ENCODE measurements at places on chromosomes 1 and 21.

DNA sequence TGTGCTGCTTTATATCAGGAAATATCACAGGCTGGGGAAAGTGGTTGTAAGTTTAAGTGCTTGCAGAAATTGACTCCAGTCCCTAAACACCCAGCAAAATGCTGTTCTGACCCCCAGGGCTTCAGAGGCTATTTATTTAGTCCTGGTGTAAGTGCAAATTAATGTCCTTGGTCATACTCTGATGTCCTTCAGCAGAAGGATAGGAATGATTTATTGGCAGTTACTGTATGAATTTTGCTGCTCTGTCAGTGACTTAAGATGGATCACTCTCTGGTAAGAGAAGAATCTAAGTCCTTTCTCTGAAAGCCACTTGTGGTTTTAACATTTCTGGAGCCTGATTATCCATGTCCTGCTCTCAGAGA is 21.9 kb downstream of the FAM20B start:
- DNase-seq, result no peak

GRCh38 chr1:184616504-184616903 is 138.2 kb downstream of the EDEM3 start:
- DNase-seq, result no peak

DNA sequence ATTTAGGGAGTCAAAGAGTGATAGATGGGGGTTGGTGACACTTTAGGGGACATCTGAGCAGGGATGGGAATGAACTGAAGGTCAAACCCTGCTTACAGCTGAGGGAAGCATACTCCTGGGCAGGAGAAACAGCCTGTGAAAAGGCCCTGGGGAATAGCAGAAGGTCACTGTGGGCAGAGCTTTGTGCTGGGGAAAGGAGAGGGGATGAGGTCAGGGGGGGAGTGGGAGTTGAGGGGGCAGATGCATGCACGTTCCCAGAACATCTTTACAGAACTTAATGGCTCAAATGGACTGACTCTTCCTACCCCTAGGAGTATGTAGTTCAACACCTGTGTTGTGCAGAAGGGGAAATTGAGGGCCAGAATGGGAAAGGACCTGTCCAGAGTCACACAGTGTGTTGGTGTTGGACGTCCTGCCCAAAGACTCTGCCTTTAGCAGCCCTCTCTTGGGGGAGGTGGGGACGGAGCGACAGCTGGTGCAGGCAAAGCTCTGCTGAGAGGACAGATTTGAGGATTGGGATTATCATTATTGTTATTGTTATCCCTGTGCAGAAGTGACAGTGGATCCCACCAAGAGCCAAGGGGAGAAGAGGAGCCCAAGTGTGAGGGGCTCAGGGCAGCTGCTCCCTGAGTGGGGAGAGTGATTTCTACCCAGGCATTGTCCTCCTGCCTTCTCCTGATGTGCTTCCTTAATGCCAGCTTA is 116.5 kb downstream of the PTPRU start:
- no peak for DNase-seq

- DNase-seq, result no peak
Measured at GRCh38 chr21:39095681-39096080, 87.6 kb downstream of the PSMG1 start.

GRCh38 chr1:214808845-214809460 is 206.0 kb downstream of the CENPF start:
- no peak for DNase-seq

DNA sequence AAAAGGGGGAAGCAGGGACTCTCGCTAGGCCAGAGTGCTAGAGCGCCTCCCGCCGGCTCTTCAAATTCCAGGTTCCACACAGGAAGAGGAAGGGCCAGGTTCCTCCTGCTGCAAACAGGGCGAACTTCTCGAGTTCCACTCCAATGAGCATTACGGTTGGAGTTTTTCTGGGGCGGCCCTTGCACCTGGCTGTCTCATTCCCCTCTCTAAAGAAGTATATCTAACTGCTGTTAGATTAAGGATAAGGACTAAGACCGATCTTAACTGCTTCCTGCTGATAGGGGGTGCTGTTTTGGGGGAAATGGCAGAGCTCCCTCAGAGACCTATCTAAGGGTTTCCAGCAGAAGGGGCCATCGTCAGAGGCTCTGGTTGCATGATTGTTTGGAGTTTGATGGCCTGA is 138.0 kb downstream of the RABGAP1L start:
- DNase-seq, result no peak

- no peak for DNase-seq
Measured at GRCh38 chr1:25146451-25146855, 85.8 kb downstream of the SYF2 start.

DNA sequence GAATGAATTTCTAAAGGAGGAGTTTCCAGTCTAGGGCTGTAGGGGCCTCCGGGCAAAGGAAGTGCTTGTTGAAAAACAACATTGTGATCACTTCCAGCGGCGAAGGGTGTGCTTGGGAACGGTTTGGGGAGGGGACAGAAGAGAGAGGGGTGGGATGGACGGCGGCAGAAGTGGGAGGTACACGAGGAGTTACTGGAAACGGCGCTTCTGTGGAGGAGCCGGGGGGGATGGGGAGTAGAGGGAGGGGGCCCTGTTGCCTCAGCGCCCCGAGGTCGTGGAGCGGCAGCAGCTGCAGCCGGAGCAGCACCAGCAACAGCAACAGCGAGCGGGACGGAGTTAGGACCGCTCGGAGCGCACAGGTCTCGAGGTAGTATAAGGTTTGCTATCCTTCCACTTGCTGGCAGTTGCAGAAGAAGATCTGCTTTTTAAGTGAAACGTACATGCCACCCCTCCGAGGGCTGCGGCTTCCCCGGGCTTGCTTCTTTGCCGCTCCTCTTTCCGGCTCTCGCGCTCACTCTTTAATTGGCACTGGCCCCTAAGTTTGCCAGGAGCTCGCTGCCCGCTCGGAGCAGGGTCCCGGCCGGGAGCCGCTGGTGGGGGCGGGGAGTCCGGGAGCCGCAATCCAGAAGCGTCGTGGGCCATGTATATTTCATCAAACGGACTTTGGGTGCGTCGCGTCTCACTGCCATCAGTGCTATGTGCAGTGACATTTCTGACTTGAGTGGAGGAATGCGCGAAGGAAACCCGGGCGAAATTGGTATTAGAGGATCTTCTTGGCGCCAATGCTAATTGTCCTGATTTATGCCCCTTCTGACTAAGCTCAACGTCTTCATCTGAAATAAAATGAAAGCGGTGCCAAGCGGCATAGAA is 771 bp upstream of the NTNG1 start:
- DNase-seq, result no peak

DNA sequence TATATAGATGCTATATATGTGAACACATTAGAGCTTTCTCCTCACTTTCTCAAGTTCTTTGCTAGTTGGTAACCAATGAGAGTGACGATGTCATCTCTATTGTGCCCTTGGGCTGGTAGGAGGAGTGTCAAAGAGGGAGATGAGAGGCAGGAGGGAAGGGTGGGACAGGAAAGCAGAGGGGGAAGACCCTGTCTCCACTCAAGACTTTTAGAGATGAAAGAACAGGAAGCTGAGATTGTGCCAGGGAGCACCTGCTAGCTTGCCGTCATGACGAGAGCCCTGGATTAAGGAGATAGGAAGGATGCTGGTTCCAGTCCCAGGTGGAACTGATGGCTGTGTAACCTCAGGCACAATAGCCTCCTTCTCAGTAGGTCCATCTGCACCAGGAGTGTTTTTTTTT is 16.7 kb downstream of the CNR2 start:
- DNase-seq, result no peak

GRCh38 chr1:57489358-57490036 is 65.6 kb upstream of the DAB1 start:
- DNase-seq, result no peak

Data from dermis microvascular lymphatic vessel endothelial cell (primary cell).